Gastrocnemius medialis (tissue), 4 donors: ENCODE measurements at places on chromosomes 1 and 21.

DNA sequence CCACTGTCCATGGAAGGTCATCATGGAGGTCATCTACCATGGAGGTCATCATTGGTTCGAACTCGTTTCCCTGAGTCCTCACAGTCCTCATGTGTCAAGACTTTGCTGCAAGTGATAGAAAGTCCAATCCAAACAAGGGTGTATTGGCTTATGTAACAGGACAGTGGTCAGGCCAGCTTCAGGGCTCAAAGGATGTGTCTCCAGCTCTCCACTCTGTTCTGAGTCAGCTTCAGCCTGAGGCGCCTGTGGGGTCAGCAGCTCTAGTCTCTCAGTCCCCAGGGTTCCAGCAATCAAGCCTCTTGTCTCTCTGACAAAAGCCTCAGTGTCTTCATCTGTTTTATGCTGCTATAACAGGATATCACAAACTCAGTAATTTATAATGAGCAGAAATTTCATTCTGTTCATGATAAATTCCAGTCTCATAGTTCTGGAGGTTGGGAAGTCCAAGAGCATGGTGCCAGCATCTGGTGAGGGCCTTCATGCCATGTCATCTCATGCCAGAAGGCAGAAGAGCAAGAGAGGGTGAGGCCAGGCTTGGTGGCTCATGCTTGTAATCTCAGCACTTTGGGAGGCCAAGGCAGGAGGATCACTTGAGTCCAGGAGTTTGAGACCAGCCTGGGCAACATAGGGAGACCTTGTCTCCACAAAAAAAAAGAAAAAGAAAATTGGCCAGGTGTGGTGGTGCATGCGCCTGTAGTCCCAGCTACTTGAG, 19.5 kb downstream of the A3GALT2 start:
- H3K4me3 ChIP-seq: no peak overlapping the region
- no peak for DNase-seq
- no peaks in the 10 kb centered on the region for H3K27me3 ChIP-seq
- H3K4me1 ChIP-seq: peaks cover 9% of the 10 kb centered on the region
- peaks cover 9% of the 10 kb centered on the region for H3K36me3 ChIP-seq
- H3K27ac ChIP-seq: no peak overlapping the region

DNA sequence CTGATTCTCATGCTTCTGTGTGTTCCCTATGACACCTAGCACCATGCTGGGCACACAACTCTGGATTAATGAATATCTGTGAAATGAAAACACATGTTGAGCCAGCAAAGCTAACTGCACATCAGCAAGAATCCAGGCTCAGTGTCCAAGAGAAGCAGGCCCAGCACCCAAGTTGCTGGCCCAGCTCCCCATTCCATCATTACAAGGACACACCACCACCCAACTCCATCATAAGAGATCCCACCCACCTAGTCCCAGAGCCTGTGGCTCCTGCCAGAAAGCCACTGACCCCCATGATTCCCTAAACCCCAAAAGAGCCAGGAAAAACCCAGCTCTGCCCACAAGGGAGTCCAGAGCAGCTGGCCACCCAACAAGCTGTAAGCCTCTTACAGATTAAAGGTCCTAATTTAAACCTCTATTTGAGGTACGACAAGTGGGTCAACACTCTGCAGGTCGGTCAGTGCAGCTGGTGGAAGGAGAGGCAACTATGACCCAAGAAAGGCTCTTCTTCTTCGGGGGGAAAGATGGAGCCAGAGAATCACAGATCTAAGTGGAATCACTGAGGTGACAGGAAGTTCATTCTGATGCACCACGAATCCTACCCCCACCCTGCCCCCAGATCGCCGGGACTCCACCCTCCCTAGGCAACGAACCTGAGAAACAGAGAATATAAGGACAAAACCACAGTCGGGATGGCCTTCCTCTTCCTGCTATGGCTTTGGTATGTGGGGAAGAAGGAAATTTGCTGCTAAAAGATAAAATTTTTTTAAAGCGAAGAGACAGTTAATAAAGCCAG, 58.2 kb downstream of the CD34 start:
- no peaks in the 10 kb centered on the region for H3K36me3 ChIP-seq
- H3K4me3 ChIP-seq: no peak overlapping the region
- no peaks in the 10 kb centered on the region for H3K27me3 ChIP-seq
- peaks cover 81% of the 10 kb centered on the region for H3K4me1 ChIP-seq

GRCh38 chr1:101605878-101606277, 369.1 kb downstream of the S1PR1 start:
- no peaks in the 10 kb centered on the region for H3K27me3 ChIP-seq
- H3K4me3 ChIP-seq: no peak overlapping the region
- no peak overlapping the region for H3K27ac ChIP-seq
- H3K36me3 ChIP-seq: no peaks in the 10 kb centered on the region
- no peaks in the 10 kb centered on the region for H3K4me1 ChIP-seq
- no peak for DNase-seq

DNA sequence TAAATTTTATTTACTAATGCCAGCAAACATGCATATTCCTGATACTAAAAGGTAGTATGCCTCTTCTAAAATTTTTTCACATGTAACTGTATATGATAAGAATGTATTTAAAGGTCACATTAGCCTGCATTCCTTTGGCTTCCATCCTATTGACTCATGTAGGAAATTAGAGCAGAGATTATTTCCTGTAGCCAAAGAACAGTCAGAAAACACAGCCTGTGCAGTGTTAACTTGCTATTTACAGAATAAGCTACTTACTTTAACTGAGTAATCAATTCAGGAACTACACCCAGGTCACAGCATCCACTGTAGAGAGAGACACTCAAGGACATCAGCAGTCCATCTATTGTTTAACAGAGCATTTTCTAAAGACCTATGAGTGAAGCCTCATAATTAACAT, 154.5 kb upstream of the ADGRL4 start:
- no peaks in the 10 kb centered on the region for H3K27me3 ChIP-seq
- H3K4me1 ChIP-seq: no peaks in the 10 kb centered on the region
- no peak for DNase-seq
- no peak overlapping the region for H3K27ac ChIP-seq
- H3K4me3 ChIP-seq: no peak overlapping the region
- H3K36me3 ChIP-seq: no peaks in the 10 kb centered on the region

- no peak for DNase-seq
- no peaks in the 10 kb centered on the region for H3K36me3 ChIP-seq
- H3K4me1 ChIP-seq: no peaks in the 10 kb centered on the region
- H3K4me3 ChIP-seq: no peak overlapping the region
Observed at GRCh38 chr1:71882226-71882625, 400.1 kb downstream of the NEGR1 start.

- no peak overlapping the region for H3K27ac ChIP-seq
- H3K4me1 ChIP-seq: peaks cover 10% of the 10 kb centered on the region
- no peak for DNase-seq
- H3K36me3 ChIP-seq: no peaks in the 10 kb centered on the region
Observed at GRCh38 chr1:16026723-16027484, 5.1 kb downstream of the CLCNKA start.

- H3K27me3 ChIP-seq: no peaks in the 10 kb centered on the region
- no peaks in the 10 kb centered on the region for H3K4me1 ChIP-seq
- no peak overlapping the region for H3K4me3 ChIP-seq
Observed at GRCh38 chr1:10502206-10502605, 27.5 kb downstream of the PEX14 start.

DNA sequence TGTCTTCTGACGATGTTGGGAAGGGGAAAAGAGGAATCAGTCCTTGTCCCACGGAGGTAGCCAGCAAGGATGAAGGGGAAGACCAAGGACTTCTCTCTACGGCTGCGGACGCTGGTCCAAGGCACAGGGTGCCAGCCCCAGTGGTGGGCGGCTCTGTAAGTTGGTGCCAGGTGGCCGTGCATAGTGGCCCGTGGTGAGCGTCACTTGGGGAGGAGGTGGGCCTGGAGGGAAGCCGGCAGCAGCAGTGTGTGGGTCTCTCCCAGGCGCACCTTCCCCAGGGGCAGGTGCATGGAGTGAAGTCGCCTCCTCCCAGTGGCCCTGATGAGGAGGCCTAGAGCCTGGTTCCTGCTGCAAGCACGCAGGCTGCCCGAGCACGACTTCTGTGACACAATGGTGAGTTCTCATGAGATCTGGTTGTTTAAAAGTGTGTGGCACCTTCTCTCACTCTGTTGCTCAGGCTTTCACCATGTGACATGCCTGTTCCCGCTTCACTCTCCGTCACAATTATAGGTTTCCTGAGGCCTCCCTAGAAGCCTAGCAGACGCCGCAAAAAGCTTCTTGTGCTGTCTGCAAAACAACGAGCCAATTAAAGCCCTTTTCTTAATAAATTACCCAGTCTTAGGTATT, 43.6 kb upstream of the TIAM1 start:
- DNase-seq: no peak
- no peak overlapping the region for H3K4me3 ChIP-seq
- H3K36me3 ChIP-seq: no peaks in the 10 kb centered on the region

- H3K4me1 ChIP-seq: peaks cover 11% of the 10 kb centered on the region
- H3K27me3 ChIP-seq: no peaks in the 10 kb centered on the region
- H3K27ac ChIP-seq: peak overlapping the region; percentile 32
- no peaks in the 10 kb centered on the region for H3K36me3 ChIP-seq
Observed at GRCh38 chr1:101112051-101112780, 86.6 kb upstream of the DPH5 start.

GRCh38 chr1:119380983-119381662, 12.5 kb downstream of the HAO2 start:
- no peak for DNase-seq
- no peaks in the 10 kb centered on the region for H3K4me1 ChIP-seq
- no peak overlapping the region for H3K27ac ChIP-seq
- no peaks in the 10 kb centered on the region for H3K36me3 ChIP-seq
- H3K27me3 ChIP-seq: no peaks in the 10 kb centered on the region
- H3K4me3 ChIP-seq: no peak overlapping the region

DNA sequence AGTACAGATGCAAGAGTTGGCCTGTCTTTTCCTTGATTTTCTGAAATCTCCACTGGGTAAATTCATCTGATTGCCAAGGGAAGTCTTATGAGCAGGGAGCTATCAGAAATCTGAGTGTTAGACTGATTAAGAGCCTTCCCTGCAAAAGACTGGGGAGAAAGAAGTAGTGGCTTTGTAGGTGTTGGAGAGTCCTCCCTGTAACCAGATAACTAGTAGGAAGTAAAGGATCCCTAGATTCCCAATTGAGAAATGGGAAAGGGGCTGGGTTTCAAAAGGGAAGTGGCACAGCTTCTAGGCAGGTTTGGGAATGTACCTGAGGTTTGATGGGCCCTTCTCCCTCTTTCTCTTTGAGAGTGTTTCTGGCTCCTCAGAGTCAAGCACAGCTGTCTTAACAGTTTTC, 2.1 kb downstream of the TLCD4 start:
- H3K36me3 ChIP-seq: no peaks in the 10 kb centered on the region
- H3K27ac ChIP-seq: no peak overlapping the region
- no peak overlapping the region for H3K4me3 ChIP-seq
- no peaks in the 10 kb centered on the region for H3K27me3 ChIP-seq

GRCh38 chr1:173560285-173560880, 42.5 kb downstream of the SLC9C2 start:
- no peaks in the 10 kb centered on the region for H3K27me3 ChIP-seq
- H3K4me1 ChIP-seq: no peaks in the 10 kb centered on the region
- H3K4me3 ChIP-seq: no peak overlapping the region
- H3K36me3 ChIP-seq: no peaks in the 10 kb centered on the region
- no peak for DNase-seq
- no peak overlapping the region for H3K27ac ChIP-seq

- DNase-seq: no peak
- H3K27me3 ChIP-seq: no peaks in the 10 kb centered on the region
- H3K36me3 ChIP-seq: no peaks in the 10 kb centered on the region
Observed at GRCh38 chr1:88472298-88472697, 211.8 kb upstream of the PKN2 start.

DNA sequence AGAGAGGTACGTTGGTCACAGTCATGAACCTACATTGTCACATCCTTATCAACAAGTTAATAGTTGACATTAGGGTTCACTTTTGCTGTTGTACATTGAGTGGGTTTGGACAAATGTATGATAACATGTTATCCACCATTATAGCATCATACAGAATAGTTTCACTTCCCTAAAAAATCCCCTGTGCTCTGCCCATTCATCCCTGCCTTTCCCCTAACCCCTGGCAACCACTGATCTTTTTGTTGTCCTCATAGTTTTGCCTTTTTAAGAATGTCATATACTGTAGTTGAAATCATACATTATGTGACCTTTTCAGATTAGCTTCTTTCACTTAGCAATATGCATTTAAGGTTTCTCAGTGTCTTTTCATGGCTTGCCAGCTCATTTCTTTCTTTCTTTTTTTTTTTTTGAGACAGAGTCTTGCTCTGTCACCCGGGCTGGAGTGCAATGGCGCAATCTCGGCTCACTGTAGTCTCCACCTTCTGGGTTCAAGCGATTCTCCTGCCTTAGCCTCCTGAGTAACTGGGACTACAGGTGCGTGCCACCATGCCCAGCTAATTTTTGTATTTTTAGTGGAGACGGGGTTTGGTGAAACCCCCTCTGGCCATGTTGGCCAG, 50.6 kb downstream of the UCK2 start:
- no peak overlapping the region for H3K27ac ChIP-seq
- H3K27me3 ChIP-seq: no peaks in the 10 kb centered on the region
- no peak for DNase-seq

DNA sequence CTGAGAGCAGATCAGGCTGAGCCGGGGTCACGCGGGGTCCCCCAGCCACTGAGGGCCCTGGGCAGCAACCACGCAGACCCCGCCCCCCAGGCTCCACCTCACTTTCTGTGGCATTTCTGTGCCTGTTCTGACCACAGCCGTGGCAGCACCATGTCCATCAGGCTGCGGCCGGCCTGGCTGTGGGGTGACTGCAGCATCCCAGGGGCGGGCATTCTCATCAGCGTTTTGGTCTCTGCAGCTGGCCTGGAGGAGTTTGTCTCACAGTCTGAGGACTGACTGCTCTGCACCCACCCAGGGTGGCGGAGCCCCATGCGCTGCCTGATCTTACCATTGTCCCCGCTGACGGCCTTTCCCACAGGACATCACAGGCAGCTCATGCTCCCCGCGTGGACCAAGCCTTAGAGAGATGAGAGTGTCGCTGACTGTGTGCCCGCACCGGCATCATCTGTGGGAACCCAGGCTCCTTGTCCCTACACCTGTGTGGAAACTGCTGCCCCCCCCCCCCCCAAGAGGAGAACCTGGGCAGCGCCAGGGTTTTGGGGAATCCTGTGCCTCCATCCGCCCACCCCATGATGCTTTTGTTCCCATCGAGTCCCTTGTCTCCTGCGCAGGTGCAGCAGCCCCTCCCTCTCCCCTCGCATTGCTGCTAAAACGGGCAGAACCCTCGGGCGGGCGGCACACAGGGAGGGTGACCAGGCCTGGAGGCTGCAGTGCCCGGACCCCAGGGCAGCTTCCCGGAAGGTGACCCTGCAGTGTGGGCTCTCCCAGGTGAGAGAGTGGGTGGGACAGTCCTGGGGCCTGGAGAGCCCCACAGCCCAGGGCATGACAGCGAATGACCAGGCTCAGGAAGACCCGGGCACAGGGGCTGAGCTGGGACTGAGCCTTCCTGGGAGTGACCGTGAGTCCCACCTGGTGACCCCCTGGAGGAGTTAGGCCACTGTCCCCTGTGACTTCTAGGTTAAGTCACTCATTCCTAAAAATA, 1.8 kb downstream of the KRTAP10-1 start:
- no peaks in the 10 kb centered on the region for H3K36me3 ChIP-seq
- H3K27me3 ChIP-seq: peaks cover 15% of the 10 kb centered on the region
- DNase-seq: no peak
- no peak overlapping the region for H3K4me3 ChIP-seq

GRCh38 chr1:47378147-47378546, 37.9 kb upstream of the FOXE3 start:
- H3K4me1 ChIP-seq: no peaks in the 10 kb centered on the region
- no peak for DNase-seq
- no peak overlapping the region for H3K27ac ChIP-seq
- no peak overlapping the region for H3K4me3 ChIP-seq
- H3K27me3 ChIP-seq: no peaks in the 10 kb centered on the region

- no peak overlapping the region for H3K4me3 ChIP-seq
- H3K36me3 ChIP-seq: no peaks in the 10 kb centered on the region
- no peak overlapping the region for H3K27ac ChIP-seq
- DNase-seq: no peak
Observed at GRCh38 chr1:119516680-119517079, 9.7 kb downstream of the HSD3B1 start.
